ENCODE measurements at places on chromosomes 12 and 14. TPM values are rescaled to one million over a fixed set of nuclear protein-coding genes. Genes with fewer than 3 reads are reported as not detected.

GRCh38 chr12:92216092-92216491 is 70.4 kb upstream of the BTG1 start:
- DNase-seq: no peak

DNA sequence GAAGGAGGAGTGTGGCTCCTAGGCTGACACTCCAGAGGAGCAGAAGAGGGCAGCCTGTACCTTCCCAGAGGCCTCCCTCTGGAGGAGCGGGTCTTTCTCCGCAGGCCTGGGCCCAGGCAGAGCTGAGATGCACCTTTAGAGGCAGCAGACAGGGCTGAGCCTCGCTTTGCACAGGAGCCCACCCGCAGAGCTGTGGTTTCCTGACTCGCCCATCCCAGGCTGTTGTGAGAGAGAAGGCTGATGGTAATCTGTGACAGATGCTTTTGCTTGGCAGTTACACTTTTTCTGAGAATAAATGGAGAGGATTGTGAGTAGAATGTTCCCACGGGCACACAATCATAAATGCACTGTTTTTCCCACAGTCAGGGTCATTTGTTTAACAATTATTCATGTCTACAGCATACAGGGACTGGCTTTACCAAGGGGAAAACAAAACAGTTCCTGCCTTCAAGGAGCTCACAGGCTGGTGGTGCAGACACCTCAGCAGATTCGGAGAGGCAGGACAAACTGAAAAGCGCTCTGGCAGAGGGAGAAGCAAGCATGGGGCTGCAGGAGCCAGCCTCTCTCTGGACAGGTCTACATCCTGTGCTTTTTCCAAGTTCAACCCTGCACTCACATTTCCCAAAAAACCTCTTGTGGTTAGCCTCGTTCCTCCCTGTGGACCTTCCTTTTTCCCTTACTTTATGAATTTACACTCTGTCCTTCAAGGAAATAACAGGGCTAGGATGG is 13.9 kb downstream of the EVL start:
- DNase-seq: no peak

DNA sequence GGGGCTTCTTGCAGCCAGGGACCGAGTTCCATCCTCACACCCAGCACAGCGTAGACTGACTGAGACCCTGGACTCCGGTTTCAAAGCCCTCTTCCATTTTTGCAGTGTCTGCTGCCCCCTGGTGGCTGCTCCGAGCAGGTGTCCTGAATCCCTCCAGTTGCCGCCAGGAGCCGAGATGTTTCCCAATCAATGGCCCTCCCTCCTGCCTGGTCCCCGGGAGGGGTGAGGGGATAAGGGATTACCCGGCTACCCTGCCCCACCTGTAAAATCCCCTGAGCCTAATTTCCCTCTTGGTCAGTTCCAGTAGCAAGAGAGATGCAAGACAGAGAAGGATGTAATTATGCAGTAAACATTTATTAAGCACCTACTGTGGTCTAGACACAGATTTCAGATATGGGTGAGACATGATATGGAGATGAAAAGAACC is 55.0 kb downstream of the PHETA1 start:
- DNase-seq: peak; percentile 46

GRCh38 chr12:128940974-128941373 is 87.7 kb downstream of the GLT1D1 start:
- no peak for DNase-seq

DNA sequence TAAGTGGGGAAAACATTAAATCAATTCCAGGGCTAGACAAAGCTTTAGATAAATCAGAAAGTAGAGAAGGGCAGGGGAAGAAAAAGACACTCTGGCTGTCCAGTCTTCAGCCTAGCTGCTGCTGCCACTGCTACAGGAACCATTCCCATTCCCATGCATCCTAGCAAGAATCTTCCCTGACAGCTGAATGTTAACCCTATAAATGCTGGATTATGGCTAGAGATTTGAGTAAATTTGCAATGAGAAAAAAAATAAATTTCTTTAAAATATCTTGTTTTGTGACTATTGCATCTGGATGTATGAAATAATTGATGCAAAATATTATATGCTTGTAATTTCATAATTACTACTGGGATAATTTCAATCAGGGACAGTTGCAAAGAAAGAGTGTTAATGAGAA is 15.0 kb upstream of the CDKN3 start:
- DNase-seq: no peak

The BCL7A gene
- 40.0 TPM for polyA plus RNA-seq

The MAGOHB gene
- polyA plus RNA-seq: 49.5 TPM

All from left renal cortex interstitium (tissue), 4 donors.